ENCODE measurements at places on chromosomes 5 and 9.

DNA sequence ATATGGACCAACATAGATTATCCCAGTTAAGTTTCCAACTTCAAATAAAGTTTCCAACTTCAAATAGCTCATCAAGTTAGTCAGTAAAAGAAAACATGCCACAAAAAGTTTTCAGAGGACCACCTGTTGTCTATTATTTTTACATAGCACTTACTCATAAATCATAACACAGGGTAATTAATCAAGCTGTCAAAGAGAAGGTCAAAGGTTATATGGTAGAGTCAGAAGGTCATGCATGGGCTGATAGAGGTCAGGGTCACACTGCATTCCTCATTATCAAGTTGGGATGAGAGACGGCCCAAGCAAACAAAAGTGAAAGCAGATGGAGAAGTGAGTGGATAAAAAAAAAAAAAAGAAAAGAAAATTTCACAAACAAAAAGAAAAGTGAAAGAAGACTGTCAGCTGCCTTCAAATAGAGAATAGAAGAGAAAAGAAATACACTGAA lies 145.5 kb upstream of the POU5F2 start:
- no peak for DNase-seq

DNA sequence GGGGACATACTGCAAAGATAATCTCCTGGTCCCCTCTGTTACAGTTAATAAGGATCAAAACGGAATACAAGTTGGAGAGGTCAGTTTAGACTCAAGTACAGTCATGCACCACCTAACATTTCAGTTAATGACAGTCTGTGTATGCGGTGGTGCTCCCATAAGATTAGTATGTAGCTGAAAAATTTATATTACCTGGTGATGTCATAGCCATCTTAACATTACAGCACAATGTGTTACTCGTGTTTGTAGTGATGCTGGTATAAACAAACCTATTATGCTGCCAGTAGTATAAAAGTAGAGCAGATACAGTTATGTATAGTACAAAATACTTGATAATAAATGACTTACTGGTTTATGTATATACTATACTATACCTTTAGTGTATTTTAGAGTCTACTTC lies 207.9 kb downstream of the GDNF start:
- no peak for DNase-seq

DNA sequence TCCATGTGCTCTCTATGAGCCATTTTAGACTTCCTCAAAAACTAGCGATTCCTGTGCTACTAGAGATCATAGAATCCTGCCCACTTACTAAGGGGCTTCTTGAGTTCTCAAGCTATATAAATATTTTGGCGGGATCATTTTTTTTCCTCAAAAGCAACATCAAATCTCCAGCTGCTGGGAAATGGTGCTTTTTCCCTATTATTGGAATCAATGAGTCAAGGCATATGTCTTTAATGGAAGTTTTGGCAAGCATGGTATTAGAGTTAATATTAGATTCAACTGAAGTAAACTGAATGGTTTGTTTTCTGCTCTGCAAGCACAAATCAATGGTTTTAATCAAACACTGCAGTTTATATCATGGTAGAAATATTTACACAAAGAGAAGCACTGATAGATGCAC lies 369.9 kb upstream of the PTGER4 start:
- DNase-seq = no peak

- no peak for DNase-seq
These were observed 68.4 kb downstream of the COL27A1 start for GRCh38 chr9:114223564-114224246.

Data from CD4-positive, alpha-beta T cell treated with Interleukin-6 for 4 hours (primary cell).